ENCODE measurements at places on chromosomes 4 and X. TPM values are rescaled to one million over a fixed set of nuclear protein-coding genes. Genes with fewer than 3 reads are reported as not detected.

DNA sequence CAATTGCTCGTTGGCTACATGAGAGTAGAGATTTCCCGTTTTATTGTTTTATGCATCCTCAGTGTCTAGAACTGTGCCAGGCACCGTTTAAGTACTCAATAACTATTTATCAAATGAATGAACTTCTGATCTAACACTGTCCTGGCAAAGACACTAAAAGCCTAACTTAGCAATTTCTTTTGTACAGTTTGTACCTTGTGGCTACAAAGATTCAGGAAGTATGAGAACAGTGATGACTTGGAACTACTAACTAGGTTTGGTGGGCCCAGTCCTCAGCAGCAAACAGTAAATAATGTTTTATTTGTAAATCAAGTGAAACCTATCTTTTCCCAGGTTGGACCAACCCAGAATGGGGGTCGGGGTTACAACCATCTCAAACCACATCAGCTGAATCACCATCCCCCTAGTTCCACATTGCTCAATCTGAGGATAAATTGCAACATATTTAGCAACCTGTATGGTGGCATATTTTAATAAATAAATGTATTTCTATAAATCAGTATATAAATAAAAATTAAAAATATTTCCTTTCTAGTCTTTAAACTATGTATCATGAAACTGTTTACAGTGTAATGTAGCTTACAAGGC is 12.3 kb upstream of the SCRG1 start:
- no peak overlapping the region for H3K27ac ChIP-seq
- H3K4me3 ChIP-seq = no peak overlapping the region
- peaks cover 9% of the 10 kb centered on the region for H3K4me1 ChIP-seq
- H3K36me3 ChIP-seq = peaks cover 4% of the 10 kb centered on the region

DNA sequence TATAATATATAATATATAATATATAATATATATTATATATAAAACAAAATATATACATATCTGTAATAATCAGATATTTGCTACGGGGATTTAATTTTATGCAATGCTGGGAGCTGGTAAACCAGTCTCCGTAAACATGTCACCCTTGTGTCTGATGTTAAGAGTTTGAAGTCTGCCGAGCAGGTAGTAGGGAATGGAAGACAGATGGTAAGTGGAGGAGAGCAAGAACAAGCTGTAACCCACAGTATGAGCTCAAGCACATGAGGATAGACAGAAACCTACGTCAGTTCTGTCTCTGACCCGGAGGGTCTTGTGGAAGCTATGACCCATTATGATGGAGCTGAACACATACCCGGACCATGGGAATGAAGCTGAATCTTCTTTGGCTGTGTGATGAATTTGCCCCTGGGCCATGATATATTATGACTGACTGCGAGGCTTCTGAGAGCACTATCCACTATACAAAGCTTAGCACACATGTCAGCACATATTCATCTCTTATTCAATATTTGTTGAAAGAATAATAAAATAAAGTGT is 46.2 kb downstream of the TIGD2 start:
- no peak for DNase-seq
- peaks cover 5% of the 10 kb centered on the region for H3K4me1 ChIP-seq
- no peak overlapping the region for H3K27ac ChIP-seq
- H3K36me3 ChIP-seq = no peaks in the 10 kb centered on the region
- H3K27me3 ChIP-seq = peaks cover 5% of the 10 kb centered on the region
- H3K4me3 ChIP-seq = no peak overlapping the region

- no peak overlapping the region for H3K4me3 ChIP-seq
- peaks cover 14% of the 10 kb centered on the region for H3K36me3 ChIP-seq
- H3K4me1 ChIP-seq = no peaks in the 10 kb centered on the region
- no peak for DNase-seq
These were observed 1050.0 kb upstream of the INTU start for GRCh38 chr4:126582737-126583136.

- no peaks in the 10 kb centered on the region for H3K27me3 ChIP-seq
- H3K27ac ChIP-seq = no peak overlapping the region
- H3K4me1 ChIP-seq = peaks cover 12% of the 10 kb centered on the region
- H3K36me3 ChIP-seq = no peaks in the 10 kb centered on the region
- no peak for DNase-seq
- no peak overlapping the region for H3K4me3 ChIP-seq
These were observed 217.3 kb downstream of the MID1IP1 start for GRCh38 chrX:39018541-39018940.

Gene KANTR
- 26.2 TPM for total RNA-seq

DNA sequence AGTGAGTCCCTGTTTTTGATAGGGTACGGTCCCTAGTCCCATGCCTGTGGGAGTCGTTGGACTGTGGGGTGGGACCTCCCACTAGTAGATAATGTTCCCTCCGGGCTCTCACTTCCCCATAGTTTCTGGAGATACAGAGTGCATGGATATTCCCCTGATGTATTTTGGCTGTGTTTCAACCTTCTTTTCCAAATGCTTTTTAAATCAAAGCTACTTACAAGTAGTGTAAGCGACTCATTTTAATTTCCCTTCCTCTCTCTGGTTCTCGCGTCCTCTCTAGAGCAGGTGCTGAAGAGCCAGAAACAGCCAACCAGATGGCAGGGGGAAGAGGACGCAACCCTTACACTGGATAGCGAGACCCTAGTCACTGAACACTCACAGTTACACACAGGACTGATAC is 79.2 kb downstream of the ZNF827 start:
- peaks cover 16% of the 10 kb centered on the region for H3K4me1 ChIP-seq
- peaks cover 42% of the 10 kb centered on the region for H3K36me3 ChIP-seq
- peak overlapping the region; percentile 60 for H3K27ac ChIP-seq
- no peak overlapping the region for H3K4me3 ChIP-seq

Measured in mesothelial cell of epicardium (in vitro differentiated cells).